ENCODE measurements at places on chromosomes 5 and 9.

- peak; percentile 39 for DNase-seq
Measured at GRCh38 chr5:157574456-157575380, 857 bp downstream of the ADAM19 start.

DNA sequence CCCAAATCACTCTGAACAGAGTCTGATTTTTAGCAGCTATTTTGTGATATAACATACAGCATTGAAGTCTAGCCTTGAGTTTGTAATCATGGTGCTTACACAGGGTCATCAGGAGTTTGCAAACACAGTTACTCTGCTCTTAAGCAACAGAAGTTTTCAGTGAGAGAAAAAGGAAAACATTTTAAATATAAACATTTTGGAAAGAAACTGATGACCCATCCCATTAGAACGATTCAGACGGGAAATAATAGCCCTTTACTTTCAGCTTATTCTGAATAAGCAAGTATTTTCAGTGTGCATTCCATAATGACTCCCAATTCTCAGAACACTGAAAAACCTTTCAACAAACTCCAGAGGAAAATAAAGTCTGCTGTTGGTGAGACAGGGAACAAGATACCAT lies 46.7 kb upstream of the TMC1 start:
- DNase-seq, result no peak

- no peak for DNase-seq
Measured at GRCh38 chr9:121340676-121341392, 29.2 kb downstream of the STOM start.

GRCh38 chr5:108654051-108654450 lies 93.6 kb upstream of the FER start:
- no peak for DNase-seq

Data from germinal center (tissue), 1 donor.